ENCODE measurements at places on chromosomes 4 and X.

GRCh38 chr4:153564630-153565525 is 98.7 kb downstream of the TMEM131L start:
- no peak for DNase-seq

GRCh38 chr4:112289407-112290253 is 3.9 kb upstream of the TIFA start:
- DNase-seq = no peak

DNA sequence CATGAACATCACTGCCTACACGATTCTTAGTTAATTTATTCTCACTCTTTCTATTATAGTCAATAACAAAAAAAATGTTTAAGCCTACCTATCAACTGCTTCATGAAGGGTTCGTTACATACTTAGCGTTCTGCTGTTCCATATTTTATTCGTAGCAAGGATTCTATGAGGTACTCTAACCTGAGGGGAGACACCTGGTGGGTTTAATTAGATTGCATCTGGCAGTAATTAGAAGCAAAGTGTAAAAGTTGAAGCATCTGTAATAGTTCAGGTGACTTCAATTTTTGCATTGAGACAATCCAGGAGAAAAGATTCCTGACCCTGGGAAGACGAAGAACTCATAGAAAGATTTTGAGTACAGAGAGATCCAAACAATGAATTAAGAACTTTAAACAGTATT is 1655.8 kb upstream of the TENM3 start:
- DNase-seq = no peak

DNA sequence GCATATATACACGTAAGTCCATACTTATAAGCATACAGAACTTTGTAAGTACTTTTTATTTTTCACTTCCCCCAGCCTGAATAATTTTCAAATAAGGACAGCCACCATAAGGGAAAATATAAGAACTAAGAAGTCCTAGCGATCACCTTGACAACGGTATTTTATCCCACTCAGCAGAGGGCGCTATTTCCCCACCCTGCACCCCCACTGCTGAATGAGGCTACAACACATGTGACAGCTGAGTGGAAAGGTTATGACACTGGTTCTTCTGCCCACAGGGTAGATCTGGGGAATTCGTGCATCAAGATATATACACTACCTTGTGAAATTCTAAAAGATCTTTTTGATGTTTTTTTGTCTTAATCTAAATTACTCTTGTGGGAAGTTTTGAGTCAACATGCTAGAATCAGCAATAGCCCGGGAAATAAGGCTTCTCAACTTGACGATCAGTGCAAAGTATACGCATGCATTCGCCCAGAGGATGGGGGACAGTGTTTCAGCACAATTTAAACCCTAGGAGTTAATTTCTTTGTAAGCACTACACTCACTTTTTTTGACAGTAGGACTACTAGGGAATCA is 151.5 kb downstream of the CORIN start:
- DNase-seq = peak; percentile 35

- DNase-seq = no peak
These were observed 55.8 kb downstream of the WWC2 start for GRCh38 chr4:183154701-183155391.

DNA sequence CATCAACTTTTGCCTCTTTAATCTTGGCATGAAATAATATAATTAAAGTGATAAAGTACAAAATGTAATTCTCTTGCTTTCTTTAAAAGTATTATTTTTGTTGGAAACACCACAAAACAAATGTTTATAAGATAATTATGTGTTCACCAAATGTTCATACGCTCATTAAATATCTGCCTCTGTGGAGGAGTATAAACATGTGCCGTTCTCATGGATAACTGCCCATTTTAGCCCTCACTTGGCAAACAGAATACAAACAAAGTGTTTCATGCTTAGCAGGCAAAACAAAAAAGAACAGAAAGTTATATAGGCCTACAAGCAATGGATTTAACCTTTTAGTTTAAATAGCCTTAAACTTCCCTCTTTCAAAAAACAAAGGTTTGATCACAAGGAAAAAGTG is 800.5 kb upstream of the DIAPH2 start:
- no peak for DNase-seq

All from activated gamma-delta T cell treated with anti-CD3 and anti-CD28 coated beads, Interleukin-2, amount 50 U/mL, for 16 hours (primary cell).